ENCODE measurements at places on chromosomes 12 and 14.
A peak's percentile ranks its signal among the peaks of the same experiment; 100 is the strongest.

- no peak for DNase-seq
Measured at GRCh38 chr12:71029302-71029701, 108.8 kb upstream of the PTPRR start.

- DNase-seq = no peak
Measured at GRCh38 chr12:20404576-20405346, 36.4 kb downstream of the PDE3A start.

GRCh38 chr12:92439420-92439805, 263.4 kb upstream of the PLEKHG7 start:
- no peak for DNase-seq

- no peak for DNase-seq
Measured at GRCh38 chr12:47442310-47442709, 263.5 kb downstream of the RPAP3 start.

- DNase-seq = no peak
Measured at GRCh38 chr12:53200107-53200457, 7.0 kb downstream of the ITGB7 start.

DNA sequence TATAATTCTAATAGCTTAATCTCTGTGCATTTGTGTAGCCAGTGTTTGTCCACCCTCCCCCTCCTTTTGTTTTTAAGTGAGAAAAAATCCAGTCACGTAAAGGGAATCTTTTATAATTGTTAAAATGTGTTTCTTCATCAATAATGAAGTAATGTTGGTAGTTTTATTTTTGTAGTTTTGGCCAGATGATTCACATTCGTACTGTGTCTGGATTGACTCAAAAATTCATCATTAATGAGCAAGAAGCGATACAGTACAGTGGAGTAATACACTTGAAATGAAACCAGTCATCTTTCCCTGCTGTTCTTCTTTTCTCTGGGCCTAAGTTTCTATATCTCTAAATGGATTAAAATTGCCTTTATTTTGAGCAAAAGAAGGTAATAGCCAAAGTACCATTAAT, 86.5 kb downstream of the SRGAP1 start:
- no peak for DNase-seq

DNA sequence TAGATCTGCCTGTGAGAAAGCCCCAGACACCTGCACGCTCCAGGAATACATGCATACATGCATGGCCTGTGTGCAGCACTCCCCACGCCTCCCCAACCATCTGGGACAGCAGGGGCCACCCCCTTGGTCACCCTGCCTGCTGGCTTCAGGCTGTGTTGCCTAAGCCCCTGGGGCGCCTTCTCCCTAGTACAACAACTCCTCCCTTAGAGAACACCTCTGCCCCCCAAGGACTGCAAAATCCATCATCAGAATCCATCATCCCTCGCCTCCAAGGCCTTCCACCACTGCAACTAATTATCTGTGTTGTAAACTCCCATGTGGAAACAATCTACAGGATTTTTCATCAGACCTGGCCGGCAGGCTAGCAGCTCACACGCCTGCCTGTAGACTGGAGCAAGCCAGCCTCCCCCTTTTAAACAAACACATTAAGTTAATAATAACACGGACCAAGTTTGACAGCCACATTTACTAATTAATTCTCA, 36.8 kb downstream of the ZFP36L1 start:
- DNase-seq = no peak

- no peak for DNase-seq
Measured at GRCh38 chr12:121250359-121250758, 40.4 kb downstream of the P2RX4 start.

DNA sequence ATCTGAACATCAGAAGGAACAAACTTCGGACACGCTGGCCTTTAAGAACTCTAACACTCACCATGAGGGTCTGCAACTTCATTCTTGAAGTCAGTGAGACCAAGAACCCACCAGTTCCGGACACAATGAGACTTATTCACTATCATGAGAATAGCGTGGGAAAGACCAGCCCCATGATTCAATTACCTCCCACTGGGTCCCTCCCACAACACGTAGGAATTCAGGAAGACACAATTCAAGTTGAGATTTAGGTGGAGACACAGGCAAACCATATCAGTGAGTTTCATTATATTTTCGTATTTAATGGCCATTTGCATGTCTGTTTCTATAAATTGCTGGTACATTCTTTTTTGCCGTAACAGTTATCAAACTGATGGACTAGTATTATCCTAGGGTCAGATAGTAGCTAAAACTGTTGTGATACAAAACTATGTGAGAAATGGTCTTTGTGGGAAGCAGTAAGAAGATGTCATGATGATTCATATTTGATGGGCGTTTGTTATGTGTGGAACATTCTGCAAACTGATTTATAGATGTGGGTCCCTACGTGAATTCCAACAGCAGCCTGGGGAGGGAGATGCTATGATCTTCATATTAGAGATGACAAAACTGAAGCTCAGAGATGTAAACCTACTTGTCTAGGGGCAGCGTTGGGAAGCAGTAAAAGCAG, 282.4 kb upstream of the TMEM132C start:
- no peak for DNase-seq

GRCh38 chr12:89192429-89192828, 159.9 kb downstream of the DUSP6 start:
- DNase-seq = no peak

- no peak for DNase-seq
Measured at GRCh38 chr14:83712418-83713129, 1817.4 kb upstream of the FLRT2 start.

DNA sequence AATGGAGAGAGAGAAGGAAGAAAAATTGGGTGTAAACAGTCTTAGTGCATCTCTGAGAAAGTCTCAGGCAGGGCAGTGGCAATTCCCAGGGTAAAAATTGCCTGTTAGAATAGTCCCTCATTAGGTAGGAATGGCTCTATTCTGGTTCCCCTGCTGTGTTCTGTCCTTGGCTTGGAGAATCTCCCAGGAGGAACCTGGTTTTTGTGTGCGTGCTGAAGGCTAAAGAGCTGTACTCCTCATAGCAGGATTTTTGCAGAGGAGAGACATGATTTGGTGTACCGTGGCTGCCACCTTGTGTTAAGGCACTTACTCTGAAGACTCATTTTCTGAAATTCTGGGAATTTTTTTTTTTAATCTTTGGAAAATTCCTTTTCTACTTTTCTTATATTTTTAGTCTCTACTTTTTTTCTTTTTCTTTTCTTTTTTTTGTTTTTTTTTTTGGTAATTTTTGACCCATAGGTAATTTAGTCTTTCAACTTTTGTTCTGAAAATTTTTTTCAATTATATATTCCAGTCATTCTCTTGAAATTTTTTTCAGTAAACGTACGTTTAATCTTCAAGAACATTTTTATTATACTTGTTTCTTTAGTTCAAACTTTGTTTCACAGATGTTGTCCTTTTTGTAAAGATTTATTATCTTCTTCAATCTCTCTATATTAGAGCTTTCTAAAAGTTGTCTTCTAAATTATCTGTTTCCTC, 63.8 kb downstream of the FBXO33 start:
- DNase-seq = peak; percentile 27

GRCh38 chr12:58528271-58528670, 392.0 kb downstream of the LRIG3 start:
- no peak for DNase-seq

DNA sequence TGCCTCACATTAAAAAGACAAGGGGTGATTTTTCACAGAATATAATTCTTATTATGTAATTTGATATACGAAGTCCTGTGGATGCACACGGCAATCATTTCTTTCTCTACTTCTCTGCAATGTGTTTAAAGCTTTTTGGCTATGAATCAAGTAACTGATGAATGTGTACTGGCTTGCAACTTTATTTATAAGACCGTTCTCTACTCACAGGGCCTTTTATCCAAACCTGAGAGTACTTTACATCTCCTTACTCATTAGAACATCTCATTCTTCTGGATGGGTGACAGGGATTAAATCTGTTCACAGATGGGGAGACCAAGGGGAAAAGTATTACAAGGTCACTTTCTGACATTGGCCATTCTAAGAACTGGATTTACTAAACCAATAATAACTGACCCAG, 215.8 kb upstream of the DIO2 start:
- no peak for DNase-seq

DNA sequence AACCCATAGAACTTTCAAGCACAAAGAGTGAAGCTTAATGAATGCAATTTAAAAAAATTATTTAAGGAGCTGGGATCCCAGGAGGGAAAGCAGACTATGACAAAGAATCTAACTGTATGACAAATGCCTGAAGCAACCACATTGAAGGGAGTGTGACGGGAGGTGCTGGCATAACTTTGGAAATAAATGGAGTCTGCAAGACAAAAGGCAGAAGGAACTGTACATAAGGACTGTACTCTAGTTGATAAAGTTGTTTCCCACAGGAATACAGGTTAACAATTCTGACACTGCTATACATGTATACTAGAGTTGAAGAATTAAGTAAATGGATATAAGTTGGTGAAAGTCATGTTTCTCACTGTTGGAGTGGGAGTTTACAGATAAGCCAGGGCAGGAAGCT, 41.2 kb upstream of the WSCD2 start:
- DNase-seq = no peak

DNA sequence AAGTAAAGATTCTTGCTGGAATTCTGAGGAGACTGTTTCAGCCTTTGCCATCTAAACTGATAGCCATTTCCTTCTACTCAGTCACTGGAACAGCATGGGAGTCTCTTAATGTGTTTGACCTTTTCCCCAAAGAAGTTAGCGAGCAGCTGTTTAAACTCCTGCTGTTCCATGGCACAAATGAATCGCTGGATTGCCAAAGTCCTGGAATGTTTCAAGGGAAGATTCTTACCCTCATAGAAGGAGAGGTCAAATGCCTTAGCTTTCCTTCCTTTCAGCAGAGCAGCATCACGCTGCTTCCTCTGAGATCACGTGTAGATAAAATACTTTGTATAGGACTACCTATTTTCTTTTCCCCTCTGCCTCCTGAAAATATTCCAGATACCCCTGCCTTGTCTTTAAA, 10.5 kb upstream of the NR2C1 start:
- no peak for DNase-seq

DNA sequence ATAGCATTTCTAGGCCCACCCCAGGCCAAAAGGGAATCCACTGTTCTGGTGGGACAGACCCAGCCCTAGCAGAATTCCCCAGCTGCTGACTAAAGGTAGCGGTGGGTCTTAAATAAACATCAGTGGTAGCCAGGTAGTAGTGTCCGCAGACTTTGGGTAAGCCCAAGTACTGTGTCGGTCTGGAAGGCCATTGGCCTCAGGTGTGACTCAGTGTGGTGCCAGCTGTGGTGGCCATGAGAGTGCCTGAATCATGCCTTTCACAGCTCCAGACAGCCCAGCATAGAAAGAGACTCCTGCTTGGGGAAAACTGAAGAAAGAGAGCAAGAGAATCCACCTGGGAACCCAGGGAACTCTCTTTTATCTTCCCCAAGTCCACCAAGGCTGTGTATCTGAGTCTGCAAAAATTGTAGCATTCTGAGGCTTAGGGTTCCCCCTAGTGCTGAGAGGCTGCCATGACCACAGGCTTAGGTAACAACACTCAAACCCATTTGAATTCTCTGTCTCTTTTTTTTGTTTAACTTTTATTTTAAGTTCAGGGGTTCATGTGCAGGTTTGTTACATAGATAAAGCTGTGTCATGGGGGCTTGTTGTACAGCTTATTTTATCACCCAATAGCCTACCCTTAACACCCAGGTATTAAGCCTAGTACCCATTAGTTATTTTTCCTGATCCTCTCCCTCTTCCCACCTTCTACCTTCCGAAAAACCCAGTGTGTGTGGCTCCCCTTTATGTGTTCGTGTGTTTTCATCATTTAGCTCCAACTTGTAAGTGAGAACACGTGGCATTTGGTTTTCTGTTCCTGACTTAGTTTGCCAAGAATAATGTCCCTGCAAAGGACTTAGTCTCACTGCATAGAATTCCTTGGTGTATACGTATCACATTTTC, 16.7 kb upstream of the CD163L1 start:
- DNase-seq = peak; percentile 55

DNA sequence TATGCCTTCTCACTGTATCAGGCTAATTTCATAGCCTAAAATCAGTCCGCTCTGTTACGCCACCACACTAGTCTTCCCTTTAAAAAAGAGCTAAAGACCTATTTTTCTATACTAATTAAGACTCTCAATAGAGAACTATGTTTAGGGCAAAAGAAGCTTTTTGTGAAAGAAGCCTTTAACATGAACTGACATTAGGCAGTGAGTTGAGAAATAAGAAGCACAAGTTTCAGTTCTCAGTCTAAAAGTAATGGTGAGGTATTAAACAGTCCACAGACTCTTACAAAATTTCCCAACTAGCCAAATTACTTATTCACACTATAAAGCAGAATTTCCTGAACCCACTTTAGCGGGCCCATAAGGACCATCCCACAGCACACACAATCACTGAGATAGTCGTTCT, 93.7 kb downstream of the SOX5 start:
- DNase-seq = no peak

GRCh38 chr14:97410667-97411620, 613.8 kb downstream of the VRK1 start:
- DNase-seq = no peak

- DNase-seq = no peak
Measured at GRCh38 chr12:106461730-106462129, 104.2 kb downstream of the POLR3B start.

- no peak for DNase-seq
Measured at GRCh38 chr14:63523735-63524426, 19.3 kb downstream of the PPP2R5E start.

DNA sequence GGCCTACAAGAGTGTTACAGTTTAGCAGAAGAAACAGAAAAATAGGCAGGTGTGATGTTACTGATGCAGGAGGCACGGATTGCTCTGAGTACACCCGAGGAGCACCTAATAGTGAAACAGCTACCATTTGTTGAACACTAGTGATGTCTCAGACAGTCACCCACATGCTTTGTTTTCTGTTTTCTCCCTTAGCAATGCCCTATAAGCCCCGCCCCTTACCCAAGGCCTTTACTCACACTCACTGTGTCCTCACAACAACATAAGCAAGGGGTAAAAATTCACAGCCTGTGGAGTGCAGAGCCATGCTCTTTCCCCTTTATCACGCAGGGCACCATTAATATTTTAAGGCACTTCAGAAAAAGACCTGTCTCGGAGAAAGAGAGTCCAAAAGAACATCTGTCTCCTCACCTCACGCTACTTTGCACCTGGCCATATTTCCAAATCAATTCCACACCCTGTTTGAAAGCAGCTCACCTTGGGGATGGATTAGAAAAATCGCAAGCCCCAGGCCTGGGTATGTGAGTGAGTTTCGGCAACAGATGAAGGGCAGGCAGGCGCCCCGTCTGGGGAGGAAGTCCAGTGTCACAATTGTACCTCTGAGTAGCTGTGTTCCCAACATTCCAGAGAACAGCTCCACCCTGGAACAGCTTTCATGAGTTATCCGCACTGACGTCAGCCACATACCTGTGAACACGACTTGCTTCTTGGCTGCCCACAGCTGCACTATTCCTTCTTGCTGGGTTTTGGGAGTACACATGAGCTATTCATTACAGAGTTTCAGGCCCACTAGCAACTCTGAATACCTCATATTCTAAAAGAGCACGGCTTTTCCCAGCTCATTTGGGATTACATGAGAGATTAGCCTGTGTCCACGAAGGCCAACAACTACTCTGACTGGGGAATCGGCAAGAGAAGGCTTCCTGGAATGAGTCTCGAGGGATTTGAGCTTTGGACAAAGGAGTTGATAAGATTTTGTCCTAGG, 26.0 kb downstream of the MAPK1IP1L start:
- DNase-seq = no peak

All from amygdala (tissue), 56 donors.